ENCODE measurements at places on chromosomes 6 and 20.

- no peak for DNase-seq
Observed at GRCh38 chr6:136341967-136342366, 52.3 kb upstream of the BCLAF1 start.

- DNase-seq = no peak
Observed at GRCh38 chr20:59173938-59174491, 10.4 kb downstream of the ZNF831 start.

DNA sequence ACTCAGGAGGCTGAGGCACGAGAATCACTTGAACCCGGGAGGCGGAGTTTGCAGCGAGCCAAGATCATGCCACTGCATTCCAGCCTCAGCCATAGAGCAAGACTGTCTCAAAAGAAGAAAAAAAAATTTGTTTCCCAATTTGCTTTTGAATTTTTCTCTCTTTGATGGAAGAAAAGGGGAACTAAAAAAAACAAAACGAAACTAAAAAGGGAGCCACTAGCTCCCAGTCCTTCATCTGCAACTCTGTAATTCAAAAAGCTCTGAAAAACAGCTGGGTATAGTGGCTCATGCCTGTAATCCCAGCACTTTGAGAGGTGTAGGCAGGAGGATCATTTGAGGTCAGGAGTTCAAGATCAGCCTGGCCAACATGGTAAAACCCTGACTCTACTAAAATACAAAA lies 9.5 kb downstream of the OVOL2 start:
- no peak for DNase-seq

DNA sequence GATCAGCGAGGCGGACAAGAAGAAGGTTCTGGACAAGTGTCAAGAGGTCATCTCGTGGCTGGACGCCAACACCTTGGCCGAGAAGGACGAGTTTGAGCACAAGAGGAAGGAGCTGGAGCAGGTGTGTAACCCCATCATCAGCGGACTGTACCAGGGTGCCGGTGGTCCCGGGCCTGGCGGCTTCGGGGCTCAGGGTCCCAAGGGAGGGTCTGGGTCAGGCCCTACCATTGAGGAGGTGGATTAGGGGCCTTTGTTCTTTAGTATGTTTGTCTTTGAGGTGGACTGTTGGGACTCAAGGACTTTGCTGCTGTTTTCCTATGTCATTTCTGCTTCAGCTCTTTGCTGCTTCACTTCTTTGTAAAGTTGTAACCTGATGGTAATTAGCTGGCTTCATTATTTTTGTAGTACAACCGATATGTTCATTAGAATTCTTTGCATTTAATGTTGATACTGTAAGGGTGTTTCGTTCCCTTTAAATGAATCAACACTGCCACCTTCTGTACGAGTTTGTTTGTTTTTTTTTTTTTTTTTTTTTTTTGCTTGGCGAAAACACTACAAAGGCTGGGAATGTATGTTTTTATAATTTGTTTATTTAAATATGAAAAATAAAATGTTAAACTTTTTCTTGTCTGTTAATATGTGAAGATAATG lies 2.2 kb downstream of the HSPA1B start:
- no peak for DNase-seq

DNA sequence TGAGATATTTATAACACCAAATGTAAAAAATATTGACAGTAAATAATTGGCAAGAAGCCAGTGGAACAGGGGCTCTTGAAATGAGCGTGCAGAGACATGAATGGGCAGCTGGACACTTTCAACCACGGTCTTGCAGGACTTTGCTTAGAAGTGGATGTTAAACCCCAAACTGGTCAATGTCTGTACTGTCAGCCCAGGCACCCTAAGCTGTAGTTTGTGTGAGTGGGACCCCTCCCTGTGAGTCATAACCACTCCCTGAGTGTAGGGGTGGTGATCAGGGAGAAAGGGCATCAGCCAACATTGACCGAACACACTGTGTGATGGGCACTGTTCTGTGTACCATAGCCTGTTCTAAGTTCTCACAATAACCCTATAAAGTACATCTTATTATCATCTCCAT lies 108.6 kb downstream of the FIG4 start:
- DNase-seq = no peak
